ENCODE measurements at places on chromosomes 5 and 9.

- no peak for DNase-seq
Observed at GRCh38 chr5:84382363-84383295, 2.1 kb downstream of the EDIL3 start.

DNA sequence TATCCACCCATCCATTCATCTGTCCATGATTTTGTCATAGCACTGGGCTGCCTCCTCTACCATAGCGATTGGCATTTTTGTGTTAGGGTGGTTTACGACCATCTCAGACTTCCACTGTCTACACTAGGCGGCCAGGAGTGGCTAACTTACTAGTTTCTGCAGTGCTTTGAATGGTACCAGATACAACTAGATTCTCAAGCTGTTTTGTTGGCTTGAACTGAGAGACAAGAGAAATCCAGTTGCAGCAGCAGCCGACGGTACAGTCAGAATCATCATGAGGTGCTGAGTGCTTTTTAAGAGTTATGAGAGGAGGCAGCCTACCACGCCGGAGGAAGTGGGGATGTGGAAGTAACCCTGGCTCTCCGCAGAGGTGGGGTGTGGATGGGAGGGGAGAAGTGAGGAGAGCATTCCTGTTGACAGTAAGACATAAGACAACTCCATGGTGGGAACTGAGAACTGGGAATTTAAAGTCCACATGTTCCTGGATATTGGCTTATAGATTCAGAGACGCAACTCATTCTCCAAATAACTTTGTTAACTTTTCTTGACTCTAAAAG, 27.9 kb downstream of the COL5A1 start:
- no peak for DNase-seq

- DNase-seq, result no peak
Observed at GRCh38 chr9:9229269-9229668, 1383.5 kb downstream of the PTPRD start.

GRCh38 chr9:69442486-69442885, 117.5 kb downstream of the ENTREP1 start:
- no peak for DNase-seq

DNA sequence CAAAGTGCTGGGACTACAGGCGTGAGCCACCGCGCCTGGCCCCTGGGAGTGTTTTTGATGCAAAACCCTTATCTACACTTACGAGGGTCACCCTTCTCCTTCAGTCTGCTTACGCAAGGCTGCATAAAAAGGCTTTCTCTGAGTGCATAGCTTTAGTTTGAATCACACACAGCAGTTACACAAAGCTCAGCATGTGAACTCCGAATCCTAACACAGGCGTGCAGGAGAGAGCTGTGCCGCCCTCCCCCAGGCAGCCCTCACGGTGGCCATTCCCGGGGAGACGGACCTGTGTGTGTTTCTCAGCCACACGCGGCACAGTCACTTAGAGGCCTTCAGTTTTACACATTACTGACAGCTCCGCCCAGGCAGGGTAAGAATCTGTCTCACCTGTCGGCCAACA, 26.7 kb downstream of the EXD3 start:
- no peak for DNase-seq

- no peak for DNase-seq
Observed at GRCh38 chr9:75891771-75892215, 1.3 kb downstream of the PCSK5 start.

DNA sequence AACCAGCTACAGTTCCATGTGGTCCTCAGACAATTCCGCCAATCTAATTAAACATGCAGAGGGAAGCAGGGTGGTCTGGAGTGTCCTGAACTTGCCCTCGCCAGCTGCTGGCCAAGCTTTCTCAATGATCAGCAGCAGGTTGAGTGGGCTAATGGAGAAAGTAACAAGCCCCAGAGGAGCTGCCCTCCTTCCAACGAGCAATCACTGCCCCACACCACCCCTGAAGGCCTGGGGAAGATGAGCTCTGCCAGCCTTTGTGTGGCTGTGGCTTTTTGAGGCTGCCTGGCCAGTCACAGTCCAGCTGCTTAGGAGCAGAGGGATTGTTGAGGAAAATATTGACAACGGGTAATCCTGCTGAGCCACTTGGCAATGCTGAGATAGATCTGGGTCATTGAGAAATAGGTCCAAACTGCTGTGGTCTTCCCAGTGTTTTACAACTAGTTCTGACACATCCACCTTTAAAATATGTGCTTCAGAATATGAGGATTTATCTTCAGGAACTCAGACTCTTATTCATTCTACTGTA, 107.3 kb downstream of the CD180 start:
- no peak for DNase-seq

DNA sequence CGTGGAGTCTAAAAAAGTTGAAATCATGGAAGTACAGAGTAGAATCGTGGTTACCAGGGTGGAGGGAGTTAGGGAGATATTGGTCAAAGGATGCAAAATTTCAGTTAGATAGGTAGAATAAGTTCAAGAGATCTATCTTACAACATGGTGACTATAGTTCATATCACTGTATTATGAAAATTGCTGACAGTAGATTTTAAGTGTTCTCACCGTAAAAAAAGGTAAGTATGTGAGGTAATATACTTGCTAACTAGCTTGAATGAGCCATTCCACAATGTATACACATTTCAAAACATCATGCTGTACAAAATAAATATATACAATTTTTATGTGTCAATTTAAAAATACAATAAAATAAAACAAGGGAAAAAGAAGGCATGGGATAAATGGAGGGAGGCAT, 392.1 kb downstream of the CAAP1 start:
- no peak for DNase-seq
